ENCODE measurements at places on chromosomes 1 and 21. TPM values are rescaled to one million over a fixed set of nuclear protein-coding genes. Genes with fewer than 3 reads are reported as not detected.

- no peak for DNase-seq
These were observed 154.0 kb downstream of the TGFB2 start for GRCh38 chr1:218499011-218499691.

DNA sequence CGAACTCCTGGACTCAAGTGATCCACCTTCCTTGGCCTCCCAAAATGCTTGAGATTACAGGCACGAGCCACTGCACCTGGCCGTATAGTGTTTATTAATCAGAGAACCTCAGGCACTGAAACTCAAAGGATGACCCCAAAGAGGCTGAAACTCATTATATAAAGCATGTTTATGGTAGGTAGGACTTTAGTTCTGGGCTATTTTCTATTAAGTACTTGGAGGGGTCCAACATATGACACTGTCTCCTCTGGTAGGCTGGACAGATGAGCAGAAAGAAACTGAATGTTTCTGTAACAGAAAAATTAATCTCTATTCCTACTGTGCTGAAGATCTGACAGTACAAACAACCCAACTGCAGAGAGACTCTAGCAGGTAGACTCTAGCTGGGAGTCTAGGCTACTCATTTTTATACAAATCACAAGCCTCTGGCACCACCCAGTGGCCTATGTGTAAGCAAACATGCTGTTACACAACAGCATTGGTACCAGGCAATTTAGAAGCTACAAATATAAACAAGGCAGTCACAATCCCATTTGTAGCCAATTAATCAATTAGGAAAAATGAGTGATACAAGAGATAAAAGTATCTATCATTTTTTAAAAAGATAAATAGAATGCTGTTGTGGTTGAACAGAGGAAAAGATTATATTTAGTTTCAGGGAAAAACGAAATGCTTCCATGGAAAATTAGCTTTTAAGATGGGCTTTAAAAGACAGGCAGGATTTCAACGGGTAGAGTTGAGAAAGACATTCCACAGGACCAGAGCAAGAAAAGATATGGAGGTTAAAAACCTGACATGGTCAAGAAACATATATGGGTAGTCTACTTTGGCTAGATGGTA lies 10.4 kb downstream of the DCAF8 start:
- peak; percentile 64 for DNase-seq

DNA sequence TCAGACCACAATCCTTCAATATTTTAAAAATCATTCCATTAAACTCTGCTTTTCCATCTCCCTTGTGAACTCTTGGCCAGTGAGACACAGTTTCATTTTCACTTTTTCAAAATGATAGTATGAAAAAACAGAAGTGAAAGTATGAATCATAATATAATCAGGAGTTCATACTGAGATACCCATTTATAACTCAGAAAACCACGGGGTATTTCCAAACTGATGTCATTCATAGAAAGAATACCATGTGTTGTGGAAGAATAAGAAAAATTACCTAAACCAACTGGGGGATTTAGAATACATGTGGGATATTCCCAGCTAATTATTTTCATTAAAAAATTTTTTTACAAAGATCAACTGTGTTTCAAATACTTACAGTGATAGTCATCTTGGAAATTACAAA lies 149.9 kb downstream of the MRPL39 start:
- DNase-seq = no peak

GRCh38 chr1:67801903-67802302 lies 31.4 kb downstream of the GNG12 start:
- DNase-seq = no peak

DNA sequence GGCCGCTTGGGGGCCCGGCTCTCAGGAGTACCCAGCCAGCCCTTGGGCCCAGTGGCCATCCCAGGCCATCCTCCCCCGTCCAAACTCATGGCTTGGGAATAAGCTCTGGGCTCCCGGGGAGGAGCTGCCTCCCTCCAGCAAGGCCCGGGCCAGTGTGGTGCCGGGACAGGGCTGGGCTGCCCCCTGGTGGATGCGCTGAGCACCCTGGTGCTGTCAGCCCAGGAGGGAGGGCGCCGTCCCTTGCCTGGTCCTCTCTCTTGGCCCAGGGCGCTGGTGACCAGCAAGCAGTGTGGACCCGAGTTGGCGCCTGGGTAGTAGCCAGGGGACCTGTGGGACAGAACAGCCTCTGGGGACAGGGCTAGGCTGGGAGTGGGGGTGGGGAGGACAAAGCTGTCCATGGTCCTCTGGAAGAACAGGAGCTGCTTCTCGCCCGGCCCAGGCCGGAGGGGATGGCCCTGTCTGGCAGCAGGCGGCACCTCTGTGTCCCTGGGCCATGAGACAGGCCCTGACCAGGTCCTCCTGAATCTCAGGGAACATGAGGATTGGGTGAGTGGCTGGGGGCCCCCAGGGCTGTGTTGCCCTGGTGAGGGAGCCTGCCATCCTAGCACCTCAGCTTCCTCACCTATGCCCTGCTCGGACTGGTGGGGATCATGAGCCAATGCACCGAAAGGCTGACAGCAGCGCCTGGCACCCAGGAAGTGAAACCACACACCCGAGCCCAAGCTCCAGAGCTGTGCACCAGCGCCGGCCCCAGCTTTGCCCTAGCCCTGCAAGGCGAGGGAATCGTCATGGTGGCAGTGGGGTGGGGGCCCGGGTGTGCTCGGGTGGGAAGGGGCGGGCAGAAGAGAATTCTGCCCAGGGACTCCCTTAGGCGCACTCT lies 9.4 kb downstream of the MORN1 start:
- peak; percentile 81 for DNase-seq

- DNase-seq = no peak
These were observed 600 bp downstream of the ASTN1 start for GRCh38 chr1:177163844-177164379.

Gene FAM177B
- total RNA-seq = not detected

Gene TRIM67
- total RNA-seq = not detected

DNA sequence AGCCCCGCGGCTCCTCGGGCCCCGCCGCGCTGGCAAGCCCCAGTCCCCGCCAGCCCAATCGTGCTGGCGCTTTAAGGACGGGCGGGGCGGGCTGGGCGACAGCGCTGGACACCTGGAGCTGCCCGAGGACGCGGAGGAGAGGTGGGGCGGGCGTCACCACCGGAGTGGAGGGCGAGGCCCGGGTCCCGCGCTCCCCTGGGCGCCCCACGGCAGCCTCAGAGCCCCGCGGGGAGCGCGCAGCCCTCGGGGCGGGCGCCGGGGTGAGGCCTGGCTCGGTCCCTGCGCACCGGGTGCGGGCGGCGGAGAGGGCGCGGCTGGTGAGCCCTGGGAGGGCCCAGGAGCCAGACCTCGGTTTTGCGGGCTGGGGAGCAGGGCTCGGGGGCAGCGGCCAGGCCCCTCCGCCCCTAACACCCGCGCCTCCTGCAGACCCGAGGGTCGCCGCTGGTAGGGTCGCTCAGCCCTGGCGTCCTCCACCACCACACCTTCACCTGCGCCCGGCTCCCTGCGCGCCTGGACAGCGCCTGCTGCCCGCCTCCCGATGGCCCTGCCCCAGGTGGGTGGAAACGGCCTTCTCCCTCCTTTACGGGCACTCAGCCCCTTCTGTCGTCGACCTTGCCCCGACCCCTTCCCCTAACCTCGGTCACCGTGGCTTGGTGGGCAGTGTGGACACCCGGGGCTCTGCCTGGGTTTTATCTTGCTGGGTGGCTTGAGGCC lies at the start of gene TMEM61:
Gene TMEM61, plus strand, starts transcription at position 101 of the 714 bp plus-strand sequence. Its CDS starts 438 bp downstream, at position 539.
- no peak for DNase-seq

DNA sequence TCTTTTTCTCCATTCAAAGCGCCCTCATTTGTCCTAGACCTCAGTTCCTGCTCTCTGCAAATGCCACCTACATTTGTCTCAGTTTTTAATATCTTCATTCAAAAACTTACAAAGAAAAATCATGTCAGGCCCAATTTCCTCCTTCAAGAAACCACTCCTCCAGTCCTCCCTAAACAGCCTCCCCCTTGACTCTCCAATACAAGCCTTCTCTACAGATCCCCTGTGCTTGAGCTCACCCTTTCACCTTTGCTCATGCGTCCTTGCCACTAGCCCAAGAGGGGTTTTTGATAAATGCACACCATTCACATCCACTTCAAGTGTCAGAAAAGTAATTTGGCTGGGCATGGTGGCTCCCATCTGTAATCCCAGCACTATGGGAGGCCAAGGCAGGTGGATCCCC lies 140.6 kb downstream of the RERE start:
- no peak for DNase-seq
